Stimulated activated CD4-positive, alpha-beta T cell treated with anti-CD3 and anti-CD28 coated beads, Interleukin-12 subunit alpha, Interleukin-12 subunit beta, amount 100 ng/mL, for 48 hours (primary cell): ENCODE measurements at places on chromosomes 7 and 10.
A peak's percentile ranks its signal among the peaks of the same experiment; 100 is the strongest.

DNA sequence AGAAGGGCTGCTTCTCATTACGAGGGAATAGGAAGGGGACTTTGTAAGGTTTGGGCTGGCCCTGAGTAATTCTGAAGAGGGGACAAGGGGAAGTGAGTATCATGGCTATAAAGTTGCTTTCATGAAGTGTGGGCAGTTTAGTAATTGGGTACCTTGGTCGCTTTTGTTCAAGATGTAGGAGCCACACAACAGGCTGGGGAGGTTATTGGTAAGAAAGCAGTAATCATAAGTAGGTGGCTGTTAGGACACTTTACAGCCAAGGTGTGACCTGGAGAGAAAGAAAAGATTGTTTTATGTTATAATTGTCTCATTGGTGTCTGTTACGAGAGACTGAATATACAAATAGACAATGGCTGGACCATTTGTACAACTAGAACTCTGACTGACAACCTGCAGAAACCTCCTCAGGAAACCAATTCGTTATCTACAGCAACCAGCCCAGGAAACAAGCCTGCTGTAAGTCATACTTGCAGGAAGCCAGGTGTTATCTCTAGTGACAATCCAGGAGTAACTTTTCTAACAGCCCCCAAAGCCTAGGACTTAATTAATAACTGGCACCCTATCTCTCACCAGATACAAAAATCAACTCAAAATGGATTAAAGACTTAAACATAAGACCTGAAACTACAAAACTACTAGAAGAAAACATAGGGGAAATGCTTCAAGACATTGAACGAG lies 5.0 kb upstream of the CCM2 start:
- no peak for DNase-seq

GRCh38 chr10:77586719-77587415 lies 50.7 kb downstream of the KCNMA1 start:
- no peak for DNase-seq

- DNase-seq, result no peak
Observed at GRCh38 chr10:49526619-49527018, 12.3 kb downstream of the ERCC6 start.

GRCh38 chr7:85065306-85065705 lies 121.5 kb downstream of the SEMA3D start:
- DNase-seq, result no peak

GRCh38 chr7:133290676-133291333 lies 37.9 kb downstream of the EXOC4 start:
- DNase-seq, result no peak

- peak; percentile 12 for DNase-seq
Observed at GRCh38 chr7:134458341-134458805, 527 bp downstream of the AKR1B1 start.

- DNase-seq, result no peak
Observed at GRCh38 chr10:104308439-104308903, 29.8 kb downstream of the ITPRIP start.

DNA sequence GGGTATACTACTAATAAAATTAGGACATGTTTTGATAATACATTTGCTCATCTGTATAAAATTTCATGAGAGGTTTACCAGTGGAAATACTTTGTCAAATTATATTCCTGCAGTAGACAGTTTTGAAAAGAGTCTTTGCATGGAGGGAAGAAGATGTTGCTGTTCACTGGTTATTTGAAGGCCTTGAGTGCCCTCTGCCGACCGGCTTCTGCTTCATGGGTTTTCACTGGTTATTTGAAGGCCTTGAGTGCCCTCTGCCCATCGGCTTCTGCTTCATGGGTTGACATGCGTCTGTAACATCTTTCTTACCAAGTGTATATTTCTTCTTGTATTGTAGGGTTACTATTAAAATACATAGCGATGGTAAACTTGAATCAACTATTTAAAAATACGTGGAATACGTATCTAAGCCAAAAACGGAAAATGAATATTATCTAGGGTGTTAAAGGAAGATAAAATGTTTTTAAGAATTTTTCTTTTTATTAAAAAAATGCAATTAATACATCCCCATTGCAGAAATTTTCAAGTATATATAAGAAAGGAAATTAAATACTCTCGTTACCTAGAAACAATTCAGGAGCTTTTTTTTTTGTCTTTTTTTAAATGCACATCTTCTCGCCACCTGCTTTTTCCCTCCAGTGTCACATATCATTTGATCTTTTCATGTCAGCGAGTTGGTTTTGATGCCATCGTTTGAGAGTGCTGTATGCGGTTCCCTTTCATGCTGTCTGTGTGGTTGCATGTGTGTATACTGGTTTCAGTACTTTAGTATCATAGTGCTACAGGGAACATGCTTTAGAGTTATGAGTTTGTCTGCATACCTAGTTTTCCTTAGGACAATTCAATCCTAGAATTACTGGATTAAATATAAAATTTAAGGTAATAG lies 73.4 kb downstream of the SHH start:
- DNase-seq, result peak; percentile 49

GRCh38 chr10:4194231-4194630 lies 409.2 kb upstream of the KLF6 start:
- no peak for DNase-seq

GRCh38 chr10:103835096-103836050 lies 20.0 kb downstream of the SH3PXD2A start:
- DNase-seq, result no peak

GRCh38 chr10:93445097-93445960 lies 36.8 kb downstream of the MYOF start:
- no peak for DNase-seq

- DNase-seq, result peak; percentile 32
Observed at GRCh38 chr7:39951226-39952194, 1.5 kb downstream of the CDK13 start.

- DNase-seq, result no peak
Observed at GRCh38 chr10:86377797-86378146, 11.2 kb upstream of the GRID1 start.

DNA sequence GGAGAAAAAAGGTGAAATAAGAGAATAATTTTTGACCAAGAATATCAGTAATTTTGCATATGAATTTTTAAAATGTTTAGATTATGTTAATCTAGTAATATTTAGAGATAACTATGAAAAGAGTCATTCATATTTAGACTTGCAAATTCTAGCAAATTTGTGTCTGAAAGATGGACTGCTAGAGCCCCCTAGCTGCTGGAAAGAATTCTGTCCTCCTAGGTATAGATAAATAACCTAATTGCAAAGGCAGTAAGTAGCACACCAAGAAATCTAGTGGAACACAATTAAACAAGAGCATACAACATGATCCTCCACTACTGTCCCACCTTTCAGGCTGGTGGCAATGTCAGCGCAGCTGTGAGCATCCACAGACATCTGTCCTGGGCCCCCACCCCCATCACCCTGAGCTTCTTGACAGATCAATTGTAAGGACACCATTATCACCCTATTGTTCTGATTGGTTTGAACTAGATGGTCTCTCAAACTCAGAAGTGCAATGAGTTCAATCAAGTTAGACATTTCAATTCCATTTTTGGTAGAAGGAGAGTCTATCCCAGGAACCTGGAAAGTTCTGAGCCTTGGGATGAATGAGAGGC lies 15.0 kb upstream of the GFRA1 start:
- peak; percentile 9 for DNase-seq

DNA sequence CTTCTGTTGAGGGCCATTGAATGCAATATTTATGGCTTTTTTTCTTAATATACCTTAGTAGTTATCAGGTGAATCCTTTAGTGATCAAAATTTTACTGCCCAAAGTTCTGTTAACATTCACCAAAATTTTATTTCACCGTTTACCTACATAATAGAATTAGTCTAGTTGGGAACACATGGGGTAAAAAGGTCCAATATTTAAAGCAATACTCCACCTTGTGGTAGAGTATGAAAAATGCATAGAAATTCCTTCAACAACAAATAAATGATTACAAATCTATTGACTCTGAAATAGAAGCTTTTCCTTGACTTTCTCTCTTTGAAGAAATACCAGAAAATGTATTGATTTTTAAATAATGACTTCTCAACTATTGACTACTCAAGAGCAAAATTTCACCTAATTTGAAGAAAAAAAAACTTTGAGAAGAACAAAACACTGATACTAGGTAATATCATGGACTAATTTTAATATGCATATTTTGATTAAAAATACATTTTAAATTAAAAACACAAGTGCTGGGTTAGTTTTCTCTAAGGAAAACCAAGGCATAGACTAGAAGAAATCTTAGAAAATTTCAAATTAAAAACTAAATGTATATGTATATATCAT lies 43.3 kb downstream of the POLR1F start:
- DNase-seq, result no peak

DNA sequence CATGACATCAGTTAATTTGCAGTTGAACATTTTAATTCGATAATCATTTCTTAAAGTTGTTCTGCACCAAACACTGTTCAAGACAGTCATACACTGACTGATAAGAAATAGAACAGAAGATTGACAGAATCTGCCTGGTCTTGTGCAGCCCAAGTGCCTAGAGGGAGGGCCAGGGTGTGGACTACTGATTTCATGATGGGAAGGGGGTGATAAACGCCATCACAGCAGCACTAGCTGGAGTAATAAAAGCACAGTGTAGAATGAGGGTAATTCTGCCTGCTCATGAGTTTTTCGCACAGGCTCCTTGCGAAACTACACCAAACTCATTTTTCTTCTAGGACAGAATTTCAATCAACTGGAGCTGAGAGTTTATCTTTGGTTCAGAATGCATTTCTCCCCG lies 270.1 kb downstream of the ARL4A start:
- no peak for DNase-seq

DNA sequence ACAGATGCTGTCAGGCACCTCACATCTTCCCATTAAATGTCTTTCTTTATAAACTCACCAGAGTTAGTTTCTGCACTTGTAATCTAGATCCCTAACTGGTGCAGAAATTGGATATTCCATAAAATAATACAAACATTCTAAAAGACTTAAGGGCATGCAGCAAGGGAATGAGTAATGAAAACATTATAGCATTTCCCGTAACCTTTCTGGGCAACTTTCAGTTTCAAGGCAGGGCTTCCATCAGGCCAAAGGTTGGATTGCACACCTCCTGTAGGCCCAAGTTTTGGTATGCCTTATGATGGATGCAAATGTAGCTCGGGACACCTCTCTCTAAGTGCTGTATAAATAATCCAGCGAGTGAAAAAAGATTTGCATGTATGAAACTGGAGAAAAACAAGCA lies 129.9 kb upstream of the LYZL2 start:
- no peak for DNase-seq

DNA sequence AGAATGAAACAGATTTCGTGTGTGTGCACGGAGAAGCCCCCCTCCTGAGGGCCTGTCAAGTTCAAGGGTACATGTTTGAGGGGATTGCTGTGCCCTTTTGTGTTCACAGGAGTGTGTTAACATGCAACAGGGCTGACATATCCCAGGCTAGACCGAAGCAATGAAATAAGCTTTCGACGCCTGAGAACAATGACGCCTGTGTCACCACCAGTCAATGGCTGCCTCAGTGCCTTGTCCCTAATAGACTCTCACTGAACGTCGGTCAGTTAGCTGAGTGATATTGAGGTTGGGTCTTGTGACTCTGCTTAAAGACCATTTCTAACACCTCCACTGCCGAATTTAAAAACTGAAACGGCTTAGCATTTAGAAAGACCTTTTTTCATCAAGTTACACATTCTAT lies 175.2 kb upstream of the TCF7L2 start:
- DNase-seq, result no peak

GRCh38 chr7:16270844-16271243 lies 150.5 kb downstream of the CRPPA start:
- DNase-seq, result no peak

- peak; percentile 84 for DNase-seq
Observed at GRCh38 chr10:114526504-114527238, 122.4 kb upstream of the AFAP1L2 start.

- DNase-seq, result no peak
Observed at GRCh38 chr7:18864967-18865366, 252.5 kb downstream of the TWIST1 start.

DNA sequence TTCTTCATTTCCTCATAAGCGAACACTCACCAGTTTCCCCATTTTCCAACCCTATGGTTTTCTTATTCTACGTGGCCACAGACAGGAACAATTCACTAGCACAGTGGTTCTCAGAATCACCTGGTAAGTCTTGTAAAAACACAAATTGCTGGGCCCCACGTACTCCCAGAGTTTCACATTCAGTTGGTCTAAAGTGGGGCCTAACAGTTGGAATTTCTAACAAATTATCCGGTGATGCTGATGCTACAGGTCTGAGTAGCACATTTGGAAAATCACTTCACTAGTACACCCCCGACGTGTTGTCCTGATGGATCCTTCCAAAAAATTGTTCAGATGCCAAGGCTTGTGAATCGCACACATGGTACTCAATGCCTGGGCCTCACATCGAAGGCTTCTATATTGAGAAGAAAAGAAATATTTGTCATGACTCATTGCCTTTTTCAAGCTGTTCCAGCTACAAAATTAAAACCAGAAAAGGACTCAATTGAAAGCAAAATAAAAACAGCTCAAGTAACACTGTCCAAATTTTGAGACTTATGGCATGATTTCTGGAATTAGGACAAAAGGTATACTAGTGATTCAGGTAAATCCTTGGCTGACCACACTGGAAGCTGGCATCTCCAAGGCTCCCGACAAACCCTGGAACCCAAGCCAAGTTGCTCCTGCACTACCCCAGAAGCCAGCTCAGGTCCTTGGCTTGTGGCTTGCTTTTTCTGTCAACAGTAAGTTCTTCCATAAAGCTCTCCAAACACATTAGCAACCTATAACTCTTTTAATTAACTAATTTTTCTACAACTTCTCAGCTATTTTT lies 12.9 kb upstream of the VIM start:
- no peak for DNase-seq

GRCh38 chr7:128105228-128106022 lies 74.2 kb upstream of the LRRC4 start:
- no peak for DNase-seq

- DNase-seq, result no peak
Observed at GRCh38 chr10:15395935-15396334, 24.8 kb upstream of the FAM171A1 start.

GRCh38 chr10:90179696-90180407 lies 478.5 kb downstream of the KIF20B start:
- DNase-seq, result no peak

DNA sequence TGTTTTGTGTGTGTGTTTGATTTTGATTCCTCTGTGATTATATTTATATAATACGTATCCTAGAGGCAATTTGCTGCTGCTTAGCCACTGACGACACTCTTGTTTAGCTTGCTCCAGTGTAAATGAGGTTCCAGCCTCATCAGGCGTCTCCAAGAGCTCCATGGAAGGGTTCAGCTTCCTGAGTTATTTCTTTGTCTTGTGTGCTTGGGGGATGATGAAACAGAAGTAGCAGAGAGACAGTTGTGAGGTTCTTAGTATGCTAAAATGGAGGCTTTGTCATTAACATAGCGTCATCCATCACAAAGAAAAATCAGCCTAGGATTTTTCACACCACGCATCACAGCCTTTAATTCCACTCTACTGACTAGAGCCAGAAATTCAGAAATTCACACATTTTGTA lies 85.1 kb downstream of the KLF6 start:
- DNase-seq, result no peak
